ENCODE measurements at places on chromosomes 5 and 9.

GRCh38 chr9:80867731-80868130 is 821.6 kb downstream of the TLE1 start:
- no peak for DNase-seq

DNA sequence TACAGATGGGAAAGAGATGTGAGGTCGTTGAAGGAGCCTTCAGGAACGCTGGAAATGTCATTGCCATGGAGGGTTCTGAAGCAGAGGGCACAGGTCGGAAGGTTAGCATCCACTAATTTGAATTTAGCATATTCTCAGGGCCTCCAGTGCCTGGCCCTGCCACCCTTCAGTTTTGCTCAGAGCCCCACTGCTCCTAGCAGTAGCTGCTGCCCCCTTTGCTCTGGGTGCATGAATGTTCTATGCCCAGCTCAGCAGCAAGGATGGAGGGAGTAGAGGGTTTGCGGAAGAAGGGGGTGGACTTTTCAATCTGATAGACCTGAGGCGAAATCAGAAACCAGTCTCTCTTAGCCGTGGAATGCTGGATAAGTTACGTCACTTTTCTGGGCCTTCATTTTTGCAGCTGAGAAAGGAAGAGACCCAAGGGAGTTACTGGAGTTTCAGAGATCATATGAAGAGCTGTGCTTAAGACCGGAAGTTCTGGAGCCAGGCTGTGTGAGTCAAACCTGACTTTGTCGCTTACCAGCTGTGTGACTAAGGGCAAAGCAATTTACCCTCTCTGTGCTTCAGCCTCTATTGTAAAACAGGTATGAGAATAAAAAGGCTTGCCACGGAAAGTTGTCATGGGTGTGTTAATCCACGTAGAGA is 133.2 kb upstream of the PANK3 start:
- no peak for DNase-seq

- DNase-seq = no peak
Observed at GRCh38 chr9:70044490-70045307, 1.1 kb downstream of the MAMDC2 start.

DNA sequence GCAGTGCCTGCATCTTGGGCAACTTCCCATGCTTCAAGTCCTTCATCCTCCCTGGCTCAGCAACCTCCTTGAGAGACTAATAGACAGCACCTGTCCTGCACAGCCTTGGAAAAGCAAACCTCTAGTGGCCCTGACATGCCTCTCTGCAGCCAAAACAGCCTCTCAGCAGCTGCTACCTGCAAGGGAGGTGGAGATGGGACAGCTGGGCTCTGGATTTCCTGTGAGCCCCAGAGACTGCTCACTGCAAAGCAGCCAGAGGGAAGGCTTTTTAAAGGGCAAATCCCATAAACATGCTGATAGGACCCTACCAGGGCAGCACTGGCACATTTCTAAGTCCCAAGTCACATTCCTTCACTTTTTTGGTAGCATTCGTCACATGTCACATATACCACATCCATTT is 31.5 kb upstream of the MYORG start:
- no peak for DNase-seq

Data from activated T-cell treated with anti-CD3 and anti-CD28 coated beads for 24 hours (primary cell).